Astrocyte (in vitro differentiated cells and primary cell): ENCODE measurements at places on chromosomes 5 and 9. TPM values are rescaled to one million over a fixed set of nuclear protein-coding genes. Genes with fewer than 3 reads are reported as not detected.

DNA sequence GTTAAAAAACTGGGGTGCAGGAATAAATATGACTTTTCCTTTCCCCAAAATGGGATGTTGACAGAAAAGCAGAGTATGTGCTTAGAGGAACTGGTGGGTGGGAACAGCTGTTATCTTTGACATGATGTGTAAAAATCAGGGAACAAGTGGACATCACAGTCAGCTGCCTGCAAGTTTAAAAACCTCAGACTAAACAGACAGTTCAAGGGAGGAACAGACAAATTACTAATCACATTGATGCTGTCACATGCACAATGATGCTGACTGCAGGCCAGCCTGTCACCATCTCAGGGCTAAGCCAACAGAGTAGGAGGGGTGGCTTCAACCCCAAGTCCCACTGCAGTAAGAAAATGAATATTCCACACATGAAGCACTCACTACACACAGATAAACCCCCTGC lies 38.2 kb upstream of the UBAP2 start:
- peaks cover 28% of the 10 kb centered on the region for H3K36me3 ChIP-seq
- no peaks in the 10 kb centered on the region for H3K27me3 ChIP-seq
- H3K4me3 ChIP-seq, result no peak overlapping the region
- no peaks in the 10 kb centered on the region for H3K4me1 ChIP-seq

DNA sequence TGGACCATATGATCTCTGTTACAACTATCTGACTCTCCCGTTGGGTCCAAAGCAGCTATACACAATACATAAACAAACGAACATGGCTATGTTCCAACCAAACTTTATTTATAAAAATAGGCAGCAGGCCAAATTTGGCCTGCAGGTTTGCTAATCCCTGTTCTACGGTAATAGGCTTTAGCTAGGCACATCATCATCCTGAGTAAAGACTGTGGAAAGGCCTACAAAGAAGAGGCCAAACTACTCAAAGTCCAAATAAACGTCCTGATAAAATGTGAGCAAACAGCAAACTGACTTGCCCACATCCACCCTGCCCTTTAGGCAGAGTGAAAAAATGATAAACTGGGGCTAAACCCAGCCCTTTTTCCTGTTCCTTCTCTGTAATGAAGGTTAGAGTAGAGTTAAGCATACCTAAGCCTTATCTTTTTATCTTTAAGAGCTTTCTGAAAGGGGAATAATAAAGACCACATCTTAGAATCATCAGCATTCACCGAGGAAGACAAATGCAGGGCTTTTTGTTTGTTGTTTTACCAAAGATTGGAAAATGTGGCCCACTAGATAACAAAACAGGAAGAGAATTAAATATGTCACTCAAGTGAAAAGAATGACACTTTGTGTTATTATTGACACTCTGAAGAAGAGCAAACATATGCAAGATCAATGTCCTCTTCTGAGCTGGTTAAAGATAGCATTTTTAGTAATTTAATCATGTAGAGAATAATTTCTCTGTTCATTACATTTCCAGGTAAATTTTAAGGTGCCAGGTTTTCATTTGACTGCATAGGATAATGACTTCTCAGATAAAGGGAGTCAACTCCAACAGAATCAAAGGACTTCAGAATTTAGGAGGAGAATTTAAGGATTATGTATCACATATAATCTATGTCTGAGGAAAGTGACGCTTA lies 160.0 kb upstream of the GNA14 start:
- no peak for DNase-seq
- H3K36me3 ChIP-seq, result peaks cover 2% of the 10 kb centered on the region
- H3K27ac ChIP-seq, result no peak overlapping the region
- H3K4me3 ChIP-seq, result no peak overlapping the region
- H3K27me3 ChIP-seq, result no peaks in the 10 kb centered on the region
- H3K4me1 ChIP-seq, result peaks cover 11% of the 10 kb centered on the region

DNA sequence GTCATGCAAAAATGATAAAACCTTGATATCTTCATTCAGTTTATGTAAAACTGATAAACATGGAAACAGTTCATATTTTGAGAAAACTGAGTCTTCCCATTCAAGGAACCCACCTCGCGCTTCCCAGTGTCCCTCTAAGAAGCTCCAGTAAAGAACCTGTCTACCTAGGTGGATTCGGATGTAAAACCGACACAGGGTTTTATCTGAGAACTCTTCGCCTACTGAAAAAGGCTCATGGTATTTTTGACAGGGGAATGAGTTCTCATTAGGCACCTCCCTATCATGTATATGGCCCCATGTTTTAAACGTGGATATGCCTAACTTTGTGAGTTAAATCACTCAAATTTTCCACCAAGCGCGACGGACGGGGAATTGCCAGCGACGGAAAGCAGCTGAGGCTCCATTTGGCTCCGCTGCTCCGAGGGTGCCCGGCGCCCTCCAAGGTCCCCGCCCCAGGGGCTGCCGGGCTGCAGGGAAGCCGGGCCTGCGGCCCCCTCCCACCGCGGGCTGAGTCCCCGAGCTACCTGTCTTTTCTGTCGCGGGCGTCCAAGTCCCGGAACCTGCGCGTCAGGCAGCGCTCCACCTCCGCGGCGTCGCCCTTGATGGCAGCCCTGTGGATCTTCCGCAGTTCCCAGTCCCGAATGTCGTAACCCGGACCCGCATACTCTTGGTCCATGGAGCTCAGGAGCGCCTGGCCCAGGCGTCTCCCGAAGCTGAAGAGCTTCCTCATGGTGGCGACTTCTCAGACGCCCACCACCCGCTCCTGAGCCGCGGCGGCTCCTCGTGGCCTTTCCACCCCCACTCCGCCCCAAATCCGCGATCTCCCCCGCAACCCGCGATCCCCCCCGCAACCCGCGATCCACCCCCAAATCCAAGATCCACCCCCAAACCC lies 594 bp downstream of the ANKRD18A start:
- H3K4me1 ChIP-seq, result peaks cover 11% of the 10 kb centered on the region
- peaks cover 30% of the 10 kb centered on the region for H3K27me3 ChIP-seq
- peak overlapping the region; percentile 57 for H3K4me3 ChIP-seq

HNRNPK gene
- 488 and 511 TPM in 2 replicates for total RNA-seq

GRCh38 chr5:321230-321725 lies at the start of gene AHRR:
Gene AHRR, plus strand, starts transcription at chr5:321714. Its CDS starts 22,189 bp downstream, at chr5:343903.
- H3K27ac ChIP-seq, result peak within 1 kb of the TSS; percentile 58
- no peaks in the 10 kb centered on the region for H3K36me3 ChIP-seq
- DNase-seq, result peak; percentile 22
- H3K4me3 ChIP-seq, result peak within 1 kb of the TSS; percentile 70
- peaks cover 3% of the 10 kb centered on the region for H3K27me3 ChIP-seq

DNA sequence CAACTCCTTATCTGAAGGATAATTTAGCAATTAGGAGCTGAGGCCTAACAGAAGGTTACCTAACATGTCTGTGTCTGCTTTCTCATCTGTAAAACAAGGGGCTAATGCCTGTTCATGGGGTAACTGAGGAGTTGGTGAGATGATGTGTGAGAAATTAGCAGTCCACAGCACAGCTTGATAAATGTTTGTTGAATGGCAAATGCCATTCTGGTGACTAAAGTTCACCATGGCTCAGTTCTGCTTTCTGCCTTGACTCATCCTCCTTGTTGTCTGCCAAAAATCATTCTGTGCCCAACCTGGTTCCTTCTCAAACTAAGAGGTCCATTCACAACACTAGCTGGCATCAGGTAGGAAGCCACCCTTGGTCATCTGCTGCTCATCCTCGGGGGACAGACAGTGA lies 552.0 kb upstream of the KLF4 start:
- H3K27me3 ChIP-seq, result no peaks in the 10 kb centered on the region
- peaks cover 14% of the 10 kb centered on the region for H3K4me1 ChIP-seq
- H3K36me3 ChIP-seq, result no peaks in the 10 kb centered on the region
- no peak overlapping the region for H3K4me3 ChIP-seq
- H3K27ac ChIP-seq, result peak overlapping the region; percentile 3

DNA sequence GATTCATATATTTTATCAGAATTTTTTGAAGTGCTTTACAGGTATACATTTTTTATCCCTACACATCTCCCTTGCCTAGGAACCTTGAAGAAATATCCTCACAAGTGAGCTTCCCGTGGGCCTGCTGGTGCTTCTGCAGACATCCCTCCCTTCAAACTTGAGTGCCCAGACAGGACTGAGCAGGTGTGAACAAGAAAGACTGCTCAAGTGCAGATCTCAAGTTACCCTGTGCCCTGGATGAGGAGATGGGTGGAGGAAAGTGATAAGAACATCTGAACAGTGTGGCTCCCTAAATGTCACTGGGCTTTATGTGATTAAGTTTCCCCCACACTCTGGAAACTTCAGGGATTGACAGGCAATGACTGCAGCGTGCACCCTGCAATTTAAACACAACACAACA lies 209.8 kb downstream of the TLE1 start:
- H3K27ac ChIP-seq, result no peak overlapping the region
- no peaks in the 10 kb centered on the region for H3K27me3 ChIP-seq
- DNase-seq, result no peak
- H3K36me3 ChIP-seq, result no peaks in the 10 kb centered on the region
- no peaks in the 10 kb centered on the region for H3K4me1 ChIP-seq
- H3K4me3 ChIP-seq, result no peak overlapping the region

- no peak overlapping the region for H3K4me3 ChIP-seq
- no peaks in the 10 kb centered on the region for H3K27me3 ChIP-seq
- no peak overlapping the region for H3K27ac ChIP-seq
- DNase-seq, result no peak
- H3K36me3 ChIP-seq, result no peaks in the 10 kb centered on the region
These were observed 227.0 kb downstream of the ELAVL2 start for GRCh38 chr9:23598994-23599393.

OCLN gene
- total RNA-seq, result 12.1 and 15.3 TPM in 2 replicates

NPDC1 gene
- total RNA-seq, result 65.9 and 66.8 TPM in 2 replicates

DNA sequence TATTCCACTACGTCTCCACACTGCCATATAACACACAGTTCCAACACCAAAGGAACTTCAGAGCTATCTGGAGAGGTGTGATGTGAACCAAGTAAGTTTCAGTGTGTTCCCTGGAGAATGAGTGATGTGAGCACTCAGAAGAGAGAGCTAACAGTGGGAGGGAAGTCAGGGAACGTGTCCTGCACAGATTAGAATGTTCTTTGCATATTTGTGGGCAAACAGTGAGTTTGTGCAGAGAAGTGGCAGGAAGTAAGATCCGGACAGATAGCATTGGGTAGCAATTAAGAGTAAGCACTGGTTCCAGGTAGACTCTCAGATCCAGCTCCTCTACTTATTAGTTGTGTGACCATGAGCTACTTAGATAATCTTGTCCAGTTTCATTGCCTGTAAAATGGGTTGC lies 206.4 kb downstream of the PDZD2 start:
- H3K4me1 ChIP-seq, result no peaks in the 10 kb centered on the region
- H3K36me3 ChIP-seq, result no peaks in the 10 kb centered on the region
- no peak overlapping the region for H3K27ac ChIP-seq
- H3K27me3 ChIP-seq, result no peaks in the 10 kb centered on the region

UGT3A2 gene
- 0.43 and 0.86 TPM in 2 replicates for total RNA-seq

GRCh38 chr9:75198436-75198835 lies 110.1 kb downstream of the OSTF1 start:
- DNase-seq, result no peak
- H3K27me3 ChIP-seq, result no peaks in the 10 kb centered on the region
- no peak overlapping the region for H3K27ac ChIP-seq
- no peak overlapping the region for H3K4me3 ChIP-seq

- H3K36me3 ChIP-seq, result peaks cover 14% of the 10 kb centered on the region
- no peak overlapping the region for H3K4me3 ChIP-seq
- no peaks in the 10 kb centered on the region for H3K27me3 ChIP-seq
These were observed 60.9 kb upstream of the GLRX start for GRCh38 chr5:95883185-95884016.

DNA sequence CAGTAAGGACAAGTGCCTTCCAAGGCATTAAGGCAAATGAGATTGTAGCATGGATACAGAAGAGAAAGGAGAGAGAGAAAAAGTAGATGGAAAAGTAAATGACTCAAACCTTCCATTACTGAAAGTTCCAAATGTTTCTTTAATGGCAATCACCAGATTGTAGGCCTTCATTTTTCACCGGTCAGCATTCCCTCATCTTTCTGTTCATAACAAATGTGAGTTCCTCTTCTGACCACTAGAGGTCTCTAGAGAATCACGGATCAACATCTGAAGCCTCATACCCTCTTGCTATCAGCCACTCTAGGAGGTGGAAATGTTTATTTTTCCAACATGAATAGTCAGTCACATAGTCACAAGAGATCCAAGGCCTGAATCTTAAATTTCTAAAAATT lies 73.6 kb upstream of the RPS23 start:
- no peaks in the 10 kb centered on the region for H3K36me3 ChIP-seq
- peak; percentile 76 for DNase-seq
- H3K27me3 ChIP-seq, result no peaks in the 10 kb centered on the region
- no peak overlapping the region for H3K4me3 ChIP-seq
- H3K27ac ChIP-seq, result peak overlapping the region; percentile 48

GRCh38 chr5:175746851-175747250 lies 89.0 kb downstream of the HRH2 start:
- H3K4me1 ChIP-seq, result no peaks in the 10 kb centered on the region
- DNase-seq, result no peak
- H3K4me3 ChIP-seq, result no peak overlapping the region
- H3K27ac ChIP-seq, result no peak overlapping the region
- peaks cover 1% of the 10 kb centered on the region for H3K27me3 ChIP-seq

GLDC gene
- 2.4 and 8.9 TPM in 2 replicates for total RNA-seq

GRCh38 chr9:97773723-97774122 lies 76.6 kb upstream of the XPA start:
- no peak overlapping the region for H3K27ac ChIP-seq
- no peaks in the 10 kb centered on the region for H3K27me3 ChIP-seq
- H3K36me3 ChIP-seq, result no peaks in the 10 kb centered on the region
- DNase-seq, result peak; percentile 35
- no peak overlapping the region for H3K4me3 ChIP-seq

PCDHGB7 gene
- total RNA-seq, result 22.4 and 26.1 TPM in 2 replicates

TYRP1 gene
- total RNA-seq, result 0.26 and 0.73 TPM in 2 replicates

DNA sequence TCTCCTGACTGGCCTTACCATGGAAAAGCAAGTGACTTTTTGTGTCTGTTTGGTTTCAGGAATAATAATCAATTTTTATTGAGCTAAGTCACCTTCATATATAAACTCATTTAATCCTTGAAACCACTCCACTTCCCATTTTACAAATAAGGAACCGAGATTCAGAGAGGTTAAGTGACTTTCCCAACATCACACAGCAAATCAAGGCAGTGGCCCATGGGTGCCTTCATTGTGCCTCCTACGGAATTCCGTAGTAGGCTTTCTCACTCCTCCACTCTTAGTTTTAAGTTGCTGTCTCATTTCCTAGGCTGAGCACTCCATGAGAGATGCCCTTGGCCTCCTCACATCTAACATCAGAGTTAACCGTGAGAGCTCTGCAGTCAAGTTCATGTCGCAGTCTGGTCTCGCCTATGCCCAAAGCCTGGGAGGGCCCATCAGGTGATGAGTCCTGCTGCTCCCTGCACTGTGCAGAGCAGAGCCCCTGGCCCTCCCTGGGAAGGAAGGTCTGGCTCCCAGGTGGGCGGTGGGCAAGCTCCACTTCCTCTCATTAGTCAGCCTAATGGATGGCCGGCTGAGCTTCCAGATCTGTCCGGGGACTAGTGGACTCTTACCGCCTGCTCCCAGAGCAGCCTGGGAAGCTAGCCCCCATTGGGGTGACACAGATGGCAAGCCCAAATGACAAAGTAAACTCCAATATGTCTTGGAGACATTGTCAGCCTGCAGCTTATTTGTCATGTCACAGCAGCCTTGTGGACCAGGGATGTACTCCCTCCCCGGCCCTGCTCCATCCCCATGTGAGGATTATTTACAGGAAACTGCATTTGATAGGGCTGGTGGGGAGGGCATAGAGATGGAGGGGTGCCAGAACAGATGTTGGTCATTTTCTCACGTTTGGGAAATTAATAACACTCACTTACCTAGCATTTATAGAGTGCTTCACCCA lies 123.4 kb downstream of the MVB12B start:
- no peak overlapping the region for H3K27ac ChIP-seq
- H3K4me1 ChIP-seq, result peaks cover 5% of the 10 kb centered on the region
- H3K27me3 ChIP-seq, result no peaks in the 10 kb centered on the region
- no peak for DNase-seq
- no peaks in the 10 kb centered on the region for H3K36me3 ChIP-seq

SPINK4 gene
- not detected in 2 replicates for total RNA-seq

- H3K4me1 ChIP-seq, result no peaks in the 10 kb centered on the region
- H3K36me3 ChIP-seq, result peaks cover 19% of the 10 kb centered on the region
- H3K27me3 ChIP-seq, result no peaks in the 10 kb centered on the region
- H3K27ac ChIP-seq, result no peak overlapping the region
- H3K4me3 ChIP-seq, result no peak overlapping the region
- DNase-seq, result no peak
These were observed 26.9 kb downstream of the SRD5A1 start for GRCh38 chr5:6659941-6660684.
